ENCODE measurements at places on chromosomes 4 and X. TPM values are rescaled to one million over a fixed set of nuclear protein-coding genes. Genes with fewer than 3 reads are reported as not detected.

DNA sequence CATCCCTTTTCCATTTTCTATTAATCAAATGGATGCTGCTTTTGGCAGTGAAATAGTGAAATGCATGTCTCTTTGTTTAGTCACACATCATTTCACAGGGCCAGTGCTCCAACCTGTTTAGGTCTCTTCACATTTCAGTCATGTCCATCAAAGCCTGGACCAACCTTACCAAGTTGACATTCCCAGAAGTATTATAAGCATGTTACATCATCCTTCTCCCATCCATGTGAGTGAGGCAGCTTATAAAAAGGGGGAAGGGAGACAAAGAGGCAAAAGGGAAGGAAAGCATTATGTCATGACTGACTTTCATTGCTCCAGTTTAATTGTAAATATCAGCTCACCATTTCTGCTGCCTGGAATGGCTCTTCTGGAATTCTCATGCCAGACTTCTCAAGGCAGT lies 94.4 kb downstream of the NWD2 start:
- no peaks in the 10 kb centered on the region for H3K4me1 ChIP-seq
- no peak overlapping the region for H3K4me3 ChIP-seq
- H3K27me3 ChIP-seq, result no peaks in the 10 kb centered on the region
- no peaks in the 10 kb centered on the region for H3K36me3 ChIP-seq
- no peak for DNase-seq
- no peak overlapping the region for H3K27ac ChIP-seq

DNA sequence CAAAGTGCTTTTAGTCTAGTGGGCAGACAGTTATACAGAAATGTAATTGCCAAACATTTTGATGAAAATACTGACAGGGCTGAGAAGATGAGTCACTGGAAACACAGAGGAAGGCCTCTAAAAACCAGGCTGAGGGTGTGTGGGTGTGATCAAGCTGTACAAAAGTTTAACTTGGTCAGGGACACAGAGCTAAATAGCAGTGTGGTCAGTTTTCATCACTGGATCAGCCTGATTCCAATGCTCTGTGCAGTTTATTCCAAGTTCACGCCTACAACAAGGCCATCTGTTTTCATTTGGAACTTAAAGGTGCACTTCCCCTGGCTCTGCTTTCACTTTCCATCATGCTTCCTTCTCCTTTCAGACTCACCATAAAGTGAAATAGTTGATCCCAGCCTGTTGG lies 10.6 kb downstream of the CENPVL3 start:
- H3K4me3 ChIP-seq, result no peak overlapping the region
- H3K4me1 ChIP-seq, result no peaks in the 10 kb centered on the region
- H3K27ac ChIP-seq, result no peak overlapping the region
- no peaks in the 10 kb centered on the region for H3K36me3 ChIP-seq
- H3K27me3 ChIP-seq, result 0 out of 2 replicates have a peak, but pooled peaks cover 7% of the 10 kb centered on the region

DNA sequence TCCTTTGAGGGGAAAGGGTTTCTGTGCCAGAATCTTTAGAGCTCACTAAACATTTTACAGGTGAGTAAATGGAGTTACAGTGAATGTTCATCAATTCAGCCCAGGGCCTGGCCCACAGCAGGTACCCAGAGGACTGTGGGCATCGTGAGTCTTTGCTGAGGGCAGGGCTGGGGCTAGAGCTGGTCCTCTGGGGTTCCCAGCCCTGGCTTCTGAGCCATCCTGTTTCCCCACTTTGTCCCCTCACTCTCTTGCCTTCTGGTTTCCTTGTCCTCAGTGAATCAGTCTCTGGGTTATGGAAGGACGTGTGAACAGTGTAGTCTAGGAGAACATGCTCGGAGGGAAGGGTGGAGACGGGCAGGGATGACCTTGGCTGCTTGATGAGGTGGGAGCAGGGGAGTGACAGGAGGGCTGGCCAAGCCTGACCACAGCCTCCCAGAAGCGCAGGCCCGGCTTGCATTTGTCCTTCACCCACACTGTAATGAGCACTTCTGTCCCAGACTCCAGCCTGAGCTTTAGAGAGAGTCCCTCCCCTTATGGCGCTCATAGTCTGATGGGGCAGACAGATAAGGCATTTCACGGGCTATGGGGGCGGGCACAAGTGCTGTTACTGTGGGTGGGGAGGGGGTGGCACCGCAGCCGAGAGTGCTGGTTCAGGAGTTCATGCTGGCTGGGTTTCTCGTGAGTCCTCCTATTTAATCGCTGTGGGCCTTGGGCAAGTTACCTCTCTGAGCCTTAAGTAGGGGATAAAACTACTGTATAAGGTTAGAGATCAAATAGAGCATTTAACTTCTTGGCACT lies 17.3 kb downstream of the TBC1D14 start:
- H3K4me3 ChIP-seq, result no peak overlapping the region
- no peak overlapping the region for H3K27ac ChIP-seq
- no peaks in the 10 kb centered on the region for H3K4me1 ChIP-seq
- H3K36me3 ChIP-seq, result peaks cover 5% of the 10 kb centered on the region
- H3K27me3 ChIP-seq, result no peaks in the 10 kb centered on the region

The BMX gene
- not detected for total RNA-seq

The NMU gene
- 81.1 TPM for total RNA-seq

DNA sequence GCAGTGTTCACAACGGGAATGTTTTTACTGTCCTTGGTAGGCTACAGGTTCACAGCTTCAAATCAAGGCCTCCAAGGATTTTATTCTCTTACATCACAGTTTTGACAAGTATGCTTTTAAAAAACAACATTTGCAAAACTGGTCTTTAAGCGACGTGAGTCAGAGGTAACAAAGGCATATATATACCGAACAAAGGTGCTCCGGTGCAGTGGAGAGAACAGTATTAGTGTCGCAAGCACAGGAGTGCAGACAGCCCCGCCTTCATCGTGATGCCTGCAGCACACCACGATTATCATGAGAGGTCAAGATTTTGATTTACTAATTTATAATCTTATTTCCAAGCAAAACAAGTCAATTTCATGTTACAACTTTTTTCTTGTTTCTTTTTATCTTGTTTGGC lies 90.8 kb downstream of the GATB start:
- H3K27me3 ChIP-seq, result no peaks in the 10 kb centered on the region
- no peak overlapping the region for H3K4me3 ChIP-seq
- no peak overlapping the region for H3K27ac ChIP-seq
- H3K36me3 ChIP-seq, result no peaks in the 10 kb centered on the region

GRCh38 chrX:83845397-83845796 lies 15.5 kb upstream of the CYLC1 start:
- no peak overlapping the region for H3K27ac ChIP-seq
- H3K4me3 ChIP-seq, result no peak overlapping the region
- no peaks in the 10 kb centered on the region for H3K4me1 ChIP-seq
- H3K36me3 ChIP-seq, result no peaks in the 10 kb centered on the region

DNA sequence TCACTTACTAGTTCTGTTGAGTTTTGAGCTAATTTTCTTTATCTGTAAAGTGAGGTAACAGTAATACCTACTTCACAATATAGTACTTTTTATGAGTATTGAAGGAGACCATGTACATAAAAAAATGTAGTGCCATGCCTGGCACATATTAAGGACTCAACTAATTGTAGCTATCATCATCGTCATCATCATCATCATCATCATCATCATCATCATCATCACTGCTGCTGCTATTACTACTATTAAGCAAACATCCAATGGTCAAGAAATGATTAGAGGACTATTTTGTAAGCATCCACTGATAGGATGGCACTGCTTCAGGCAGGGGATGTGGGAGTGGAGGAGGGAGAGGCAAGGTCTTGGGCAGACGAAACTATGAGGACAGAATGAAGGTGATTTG lies 47.4 kb upstream of the GPR101 start:
- DNase-seq, result no peak
- no peak overlapping the region for H3K4me3 ChIP-seq
- no peaks in the 10 kb centered on the region for H3K36me3 ChIP-seq

- no peak overlapping the region for H3K4me3 ChIP-seq
- H3K27ac ChIP-seq, result no peak overlapping the region
- no peak for DNase-seq
- no peaks in the 10 kb centered on the region for H3K36me3 ChIP-seq
- no peaks in the 10 kb centered on the region for H3K4me1 ChIP-seq
Measured at GRCh38 chrX:27085346-27085745, 377.8 kb downstream of the PPP4R3C start.

The PAGE2 gene
- total RNA-seq, result not detected

The TLR10 gene
- 0.30 TPM for total RNA-seq

- no peaks in the 10 kb centered on the region for H3K4me1 ChIP-seq
- no peak for DNase-seq
- no peak overlapping the region for H3K27ac ChIP-seq
- no peak overlapping the region for H3K4me3 ChIP-seq
Measured at GRCh38 chr4:73181231-73181630, 77.4 kb downstream of the ANKRD17 start.

DNA sequence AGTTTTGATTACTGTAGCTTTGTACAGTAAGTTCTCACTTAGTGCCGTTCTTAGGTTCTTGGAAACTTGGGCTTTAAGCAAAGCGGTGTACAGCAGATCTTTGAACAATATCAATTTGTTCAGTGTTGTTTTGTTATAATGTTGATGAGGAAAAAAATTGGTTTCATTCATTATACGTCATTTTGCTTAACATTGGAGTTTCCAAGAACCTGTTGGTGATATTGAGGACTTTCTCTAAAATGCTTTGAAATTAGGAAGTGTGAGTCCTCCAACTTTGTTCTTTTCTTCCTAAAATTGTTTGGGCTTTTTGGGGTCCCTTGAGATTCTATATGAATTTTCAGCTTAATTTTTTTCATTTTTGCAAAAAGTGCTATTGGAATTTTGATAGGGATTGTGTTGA lies 49.1 kb downstream of the STAG2 start:
- DNase-seq, result no peak
- H3K4me3 ChIP-seq, result no peak overlapping the region
- H3K36me3 ChIP-seq, result no peaks in the 10 kb centered on the region
- H3K4me1 ChIP-seq, result no peaks in the 10 kb centered on the region
- H3K27me3 ChIP-seq, result no peaks in the 10 kb centered on the region

- no peaks in the 10 kb centered on the region for H3K4me1 ChIP-seq
- no peak overlapping the region for H3K27ac ChIP-seq
- no peaks in the 10 kb centered on the region for H3K36me3 ChIP-seq
- DNase-seq, result no peak
- no peak overlapping the region for H3K4me3 ChIP-seq
- H3K27me3 ChIP-seq, result peaks cover under 1% of the 10 kb centered on the region
Measured at GRCh38 chr4:153792618-153793247, 3.9 kb upstream of the SFRP2 start.

DNA sequence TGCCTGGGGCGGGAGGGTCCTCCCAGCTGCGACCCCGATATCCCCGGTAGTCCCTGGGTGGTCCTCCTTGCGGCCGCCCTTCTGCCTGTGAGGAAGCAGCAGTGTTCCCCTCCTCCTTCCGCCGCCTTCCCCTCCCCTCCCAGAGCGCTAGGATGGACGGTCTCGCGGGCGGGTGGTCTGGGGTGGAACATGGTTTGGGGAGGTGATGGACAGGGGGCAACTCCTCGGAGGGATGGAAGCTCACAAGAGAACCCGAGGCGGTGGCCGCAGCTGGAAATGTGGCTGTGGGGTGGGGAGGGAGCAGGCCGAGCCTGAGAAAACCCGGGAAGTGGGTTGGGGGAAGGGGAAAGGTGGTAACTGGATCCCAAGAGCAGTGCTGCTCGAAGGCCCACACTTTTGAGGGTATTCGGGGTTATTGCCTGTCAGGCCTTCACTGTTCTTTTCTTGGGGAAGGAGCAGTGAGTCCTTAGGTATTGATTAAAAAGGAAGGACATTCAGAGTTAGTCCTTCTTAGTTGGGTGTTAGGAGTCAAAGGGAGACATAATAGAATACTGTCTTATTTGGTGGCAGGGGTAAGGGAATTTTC lies 581 bp downstream of the UBE2K start:
- H3K27me3 ChIP-seq, result no peaks in the 10 kb centered on the region
- H3K27ac ChIP-seq, result peak overlapping the region; percentile 88
- H3K4me3 ChIP-seq, result peak overlapping the region; percentile 66
- H3K4me1 ChIP-seq, result peaks cover 39% of the 10 kb centered on the region
- no peak for DNase-seq
- H3K36me3 ChIP-seq, result peaks cover 7% of the 10 kb centered on the region

DNA sequence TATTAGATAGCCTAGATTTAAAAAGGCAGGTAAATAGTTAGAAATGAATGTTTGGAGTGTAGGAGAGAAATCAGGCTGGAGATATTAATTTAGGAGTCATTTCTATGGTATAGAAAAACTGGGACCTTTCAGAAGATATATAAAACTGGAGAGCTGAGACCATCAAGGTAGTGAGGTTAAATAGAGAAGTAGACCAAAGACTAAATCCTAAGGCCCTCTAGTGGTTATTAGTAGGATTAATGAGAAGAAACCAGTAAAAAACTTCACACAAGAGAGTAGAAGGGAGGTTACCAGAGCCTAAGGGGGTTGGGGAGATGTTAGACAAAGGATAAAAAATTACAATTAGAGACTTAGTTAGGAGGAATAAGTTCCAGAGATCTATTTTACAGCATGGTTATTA lies 351.0 kb upstream of the SPANXN1 start:
- no peaks in the 10 kb centered on the region for H3K36me3 ChIP-seq
- no peak overlapping the region for H3K4me3 ChIP-seq
- DNase-seq, result no peak
- no peaks in the 10 kb centered on the region for H3K4me1 ChIP-seq
- no peaks in the 10 kb centered on the region for H3K27me3 ChIP-seq

DNA sequence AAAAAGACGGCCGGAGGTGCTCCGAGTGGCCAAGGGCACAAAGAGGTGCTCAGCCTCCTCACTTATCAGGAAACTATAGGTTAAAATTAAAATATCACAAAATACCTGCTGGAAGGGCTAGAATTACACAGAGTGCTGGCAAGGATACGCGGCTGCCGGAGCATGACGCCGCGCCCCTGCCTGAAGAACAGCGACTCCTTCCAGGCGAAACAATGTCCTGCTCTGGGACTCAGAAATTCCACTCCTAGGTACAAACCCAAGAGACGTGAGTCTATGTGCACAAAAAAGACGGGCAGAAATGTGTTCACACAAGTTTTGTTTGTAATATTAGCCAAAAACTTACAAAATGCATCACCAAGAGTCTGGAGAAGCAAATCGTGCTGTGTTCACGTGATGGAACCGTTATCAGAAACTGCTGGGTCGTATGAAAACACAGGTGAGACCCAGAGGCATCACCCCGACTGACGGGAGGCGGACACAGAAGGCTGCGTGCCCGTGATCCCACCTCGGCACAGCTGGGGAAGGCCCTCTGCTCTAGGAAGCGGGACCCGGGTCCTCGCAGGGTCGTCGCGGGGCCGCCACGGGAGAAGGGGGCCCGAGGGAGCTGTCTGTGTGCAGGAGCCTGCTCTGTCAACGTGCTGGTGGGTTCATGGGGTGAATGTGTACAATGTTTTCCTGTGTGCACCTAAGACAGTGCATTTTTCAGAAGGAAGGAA lies 27.6 kb downstream of the CTBP1 start:
- peaks cover 26% of the 10 kb centered on the region for H3K36me3 ChIP-seq
- no peak for DNase-seq
- no peaks in the 10 kb centered on the region for H3K27me3 ChIP-seq
- no peak overlapping the region for H3K4me3 ChIP-seq
- H3K27ac ChIP-seq, result no peak overlapping the region
